RWPE1 (cell line): ENCODE measurements at places on chromosomes 7 and 10.

- no peak for DNase-seq
These were observed 33.8 kb upstream of the INPP5A start for GRCh38 chr10:132503581-132504421.

DNA sequence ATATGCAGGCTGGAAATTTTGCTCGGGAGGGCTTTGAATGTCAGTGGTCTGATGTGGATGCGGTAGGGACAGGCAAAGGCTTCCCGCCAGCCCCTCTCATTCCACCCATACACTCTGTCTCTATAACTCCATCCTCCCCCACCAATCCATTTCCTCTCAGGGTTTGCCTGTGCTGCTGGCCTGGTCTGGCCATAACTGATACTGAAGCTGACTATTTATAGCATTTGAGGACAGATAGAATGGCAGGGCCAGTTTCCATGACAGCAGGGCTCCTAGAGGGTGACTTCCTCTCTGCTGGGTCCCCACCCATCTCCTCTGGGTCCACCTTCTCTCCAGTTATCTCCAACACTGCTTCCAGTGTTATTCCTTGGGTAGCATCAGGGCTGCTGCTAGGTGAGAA is 6.6 kb upstream of the PDLIM1 start:
- no peak for DNase-seq

DNA sequence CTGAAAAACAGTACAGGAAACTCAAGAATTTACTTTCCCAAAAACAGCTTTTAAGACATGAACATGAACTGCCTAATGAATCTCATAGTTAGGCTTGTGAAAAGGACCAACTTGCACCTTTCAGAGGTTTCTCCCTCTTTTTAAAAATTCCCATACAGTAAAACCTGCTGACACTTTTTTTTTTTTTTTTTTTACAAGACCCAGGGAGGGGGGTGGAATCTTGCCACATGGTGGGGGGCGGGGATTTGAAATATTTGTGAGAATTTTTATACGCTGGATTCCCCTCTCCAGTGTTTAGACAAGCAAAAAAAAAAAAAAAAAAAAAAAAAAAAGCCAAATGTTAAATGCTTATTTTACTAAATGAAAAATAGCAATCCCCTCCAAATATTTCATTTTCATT is 57.4 kb downstream of the HIBADH start:
- DNase-seq, result no peak

- DNase-seq, result no peak
These were observed 90.1 kb upstream of the DNAAF5 start for GRCh38 chr7:636396-636795.

DNA sequence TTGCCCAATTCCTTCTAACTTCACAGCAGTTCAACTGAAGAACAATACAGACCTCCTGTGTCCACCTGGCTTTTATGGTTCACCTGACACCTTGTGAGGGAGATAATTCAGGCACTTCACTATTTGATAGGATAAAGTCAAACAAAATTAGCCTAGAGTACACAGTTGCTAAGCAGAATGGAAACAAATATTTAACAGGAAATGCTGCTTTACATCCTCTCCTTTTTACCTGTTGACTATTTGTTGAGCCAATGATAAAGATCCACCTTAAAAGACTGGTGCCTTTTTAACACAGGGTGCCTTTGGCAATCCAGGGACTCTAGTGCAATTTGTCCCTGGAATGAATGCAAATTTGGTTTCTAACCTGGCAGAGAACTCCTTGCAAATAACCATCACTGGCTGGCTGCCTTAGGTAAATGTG is 39.8 kb downstream of the ITPRID1 start:
- no peak for DNase-seq

- no peak for DNase-seq
These were observed 494.6 kb upstream of the GRM3 start for GRCh38 chr7:86149024-86149665.

DNA sequence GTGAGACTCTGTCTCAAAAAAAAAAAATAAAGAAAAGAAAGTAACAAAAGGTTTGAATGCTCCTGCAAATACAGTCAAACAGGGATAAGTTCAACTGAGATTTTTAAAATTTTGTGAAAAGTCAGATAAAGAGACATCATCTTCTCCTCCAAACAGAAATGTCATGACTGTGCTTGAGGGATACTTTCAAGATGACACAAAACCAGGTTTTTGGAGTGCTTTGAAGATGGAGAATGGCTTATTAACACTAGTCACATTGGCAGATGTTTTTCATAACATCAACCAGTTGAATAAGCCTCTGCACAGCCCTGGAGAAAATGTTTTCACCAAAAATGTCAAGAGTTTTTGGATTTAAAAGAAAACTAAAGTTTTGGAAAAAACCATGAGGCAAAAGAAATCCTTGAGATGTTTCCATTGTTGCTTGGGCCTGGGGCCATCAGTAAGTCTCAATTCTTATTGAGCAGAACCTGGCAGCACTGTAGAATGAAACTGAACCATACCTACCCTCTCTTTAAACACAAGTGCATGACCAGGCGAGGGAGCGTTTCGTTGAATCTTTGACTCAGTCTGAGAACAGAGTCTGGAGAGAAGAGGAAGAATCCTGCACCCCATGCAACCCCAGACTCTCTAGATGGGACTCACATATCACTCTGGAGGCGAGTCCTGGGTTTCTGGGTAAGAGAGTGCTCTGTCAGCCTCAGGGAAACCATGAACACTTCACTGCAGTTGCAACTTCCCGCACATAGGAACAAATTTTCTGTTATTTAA is 37.4 kb upstream of the PRKCQ start:
- DNase-seq, result no peak
